Calu3 (cell line): ENCODE measurements at places on chromosomes 4 and X.

- no peak for DNase-seq
These were observed 24.6 kb downstream of the VSIG4 start for GRCh38 chrX:66015152-66015831.

DNA sequence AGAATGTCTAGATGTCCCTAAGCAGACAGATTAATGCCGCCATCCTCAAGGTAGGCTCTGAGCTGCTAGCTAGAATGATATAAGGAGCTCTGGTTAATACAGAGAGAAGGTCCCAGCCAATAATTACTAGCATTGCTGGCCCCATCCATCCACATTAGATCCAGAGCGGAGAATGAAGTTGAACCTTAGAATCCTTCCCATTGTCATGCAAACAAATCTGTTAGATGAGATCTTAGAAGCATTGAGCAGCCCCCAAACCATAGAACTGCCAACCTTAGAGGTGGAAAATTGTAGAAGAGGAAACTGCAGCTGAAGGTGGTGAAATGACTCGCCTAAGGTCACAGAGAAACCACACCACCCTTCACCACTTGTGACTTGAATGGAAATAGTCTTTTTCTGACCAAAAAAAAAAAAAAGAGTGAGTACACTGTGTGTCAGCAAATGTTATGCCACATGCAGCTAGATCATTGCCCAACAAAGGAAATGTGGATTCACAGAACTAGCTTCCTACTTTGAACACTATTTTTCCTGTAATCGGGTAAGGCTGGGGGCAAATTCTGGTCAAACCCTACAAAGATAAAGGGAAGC is 162.1 kb downstream of the SMIM20 start:
- no peak for DNase-seq

DNA sequence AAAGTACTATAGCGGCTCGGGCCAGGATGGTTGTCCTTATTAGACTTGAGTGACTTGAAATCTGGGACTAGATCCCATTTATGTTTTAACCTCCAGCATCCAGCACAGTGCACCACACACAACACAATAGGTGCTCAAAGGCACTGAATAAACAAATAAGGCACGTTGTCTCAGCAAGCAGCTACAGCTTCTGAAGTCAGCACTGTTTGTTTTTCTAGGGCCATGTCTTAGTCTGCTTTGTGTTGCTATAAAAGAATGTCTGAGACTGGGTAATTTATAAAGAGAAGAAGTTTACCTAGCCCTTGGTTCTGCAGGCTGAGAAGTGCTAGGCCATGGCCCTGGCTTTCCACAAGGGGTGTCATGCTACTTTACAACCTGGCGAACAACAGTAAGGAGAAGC is 102.1 kb upstream of the LNX1 start:
- DNase-seq, result no peak

DNA sequence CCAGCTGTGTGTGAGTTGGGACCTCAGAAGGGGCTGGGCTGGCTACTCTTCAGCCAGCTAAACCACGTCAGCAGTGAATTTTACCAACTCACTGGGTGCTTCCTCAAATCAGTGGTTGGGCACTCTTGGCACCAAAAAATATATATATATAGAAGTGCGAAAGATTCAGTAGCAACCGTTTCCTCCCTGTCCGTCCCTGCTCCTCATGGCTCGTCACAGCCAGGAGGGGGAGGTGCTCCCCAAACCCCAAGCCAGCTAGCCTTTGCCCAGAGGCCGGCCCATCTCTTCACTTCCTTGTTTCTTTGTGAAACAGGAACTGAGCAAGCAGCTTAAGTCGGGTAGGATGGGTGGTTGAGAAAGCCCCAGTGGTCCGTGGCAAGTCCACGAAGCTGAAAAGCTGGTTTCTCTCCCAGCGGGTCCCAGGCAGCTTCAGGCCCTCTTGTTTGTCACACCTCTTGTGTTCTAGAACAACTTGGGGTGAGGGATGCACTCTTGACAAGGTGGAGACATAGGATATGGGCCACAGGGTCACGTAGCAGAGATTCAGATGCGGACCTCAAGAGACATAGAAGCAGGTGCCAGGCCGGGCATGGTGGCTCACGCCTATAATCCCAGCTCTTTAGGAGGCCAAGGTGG is 6.8 kb upstream of the SASH3 start:
- DNase-seq, result no peak

GRCh38 chr4:7871356-7871755 is 68.3 kb downstream of the AFAP1 start:
- no peak for DNase-seq

DNA sequence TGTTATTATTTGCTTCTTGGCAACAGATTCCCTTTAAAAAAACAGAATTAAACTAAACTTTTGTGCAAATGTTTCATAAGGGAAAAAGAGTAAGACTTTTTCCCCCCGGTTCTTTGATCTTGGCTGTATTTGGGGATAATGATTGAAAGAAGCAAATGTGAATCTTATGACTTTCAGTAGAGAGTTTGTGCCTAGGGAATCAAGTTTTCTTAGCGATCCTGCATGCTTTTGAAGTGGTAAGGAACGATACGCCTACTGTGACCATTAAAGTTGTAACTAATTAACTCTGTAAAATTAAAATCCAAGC is 9.0 kb downstream of the ATP10D start:
- DNase-seq, result no peak

- no peak for DNase-seq
These were observed 73.0 kb downstream of the ABLIM2 start for GRCh38 chr4:8085491-8086117.

DNA sequence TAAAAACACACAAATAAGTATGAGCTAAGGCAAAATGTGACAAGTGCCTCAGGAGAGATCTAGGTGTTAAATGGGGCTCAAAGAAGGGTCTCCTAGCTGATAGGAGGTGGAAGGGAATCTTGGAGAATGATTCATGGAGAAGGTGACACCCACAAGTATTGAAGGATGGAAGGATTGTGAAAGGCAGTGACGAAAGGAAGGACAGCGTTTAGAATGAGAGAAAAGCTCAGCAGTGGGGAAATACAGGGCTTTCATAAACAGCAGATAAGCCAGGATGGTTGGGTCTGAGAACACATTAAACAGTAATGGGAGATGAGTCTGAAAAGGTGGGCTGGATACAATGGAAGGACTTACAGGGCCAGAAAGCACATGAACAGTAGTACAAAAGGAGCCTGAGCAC is 11.5 kb downstream of the ANXA5 start:
- no peak for DNase-seq

- no peak for DNase-seq
These were observed 745 bp upstream of the IQSEC2 start for GRCh38 chrX:53281963-53282695.

- DNase-seq, result no peak
These were observed 72.1 kb upstream of the ACSL1 start for GRCh38 chr4:184897895-184898294.

DNA sequence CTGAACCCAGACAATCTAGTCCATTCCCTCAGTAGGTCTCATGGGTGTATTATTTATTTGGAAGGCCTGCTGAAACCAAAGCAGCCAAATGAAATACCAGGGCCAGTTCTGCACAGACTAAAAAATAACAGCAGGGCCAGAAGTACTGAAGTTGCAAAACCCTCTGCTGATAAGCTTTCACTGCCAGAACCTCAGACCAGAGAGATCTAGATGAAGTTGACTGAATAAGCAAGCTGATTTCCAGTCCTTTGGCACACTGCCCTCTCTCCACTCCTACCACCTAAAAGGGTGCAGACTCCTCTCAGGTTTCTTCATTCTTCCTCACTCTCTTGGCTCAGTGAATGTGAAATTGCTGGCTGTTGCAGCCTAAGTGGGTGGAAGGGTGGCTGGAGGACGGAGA is 276.7 kb upstream of the KLF3 start:
- DNase-seq, result peak; percentile 49

DNA sequence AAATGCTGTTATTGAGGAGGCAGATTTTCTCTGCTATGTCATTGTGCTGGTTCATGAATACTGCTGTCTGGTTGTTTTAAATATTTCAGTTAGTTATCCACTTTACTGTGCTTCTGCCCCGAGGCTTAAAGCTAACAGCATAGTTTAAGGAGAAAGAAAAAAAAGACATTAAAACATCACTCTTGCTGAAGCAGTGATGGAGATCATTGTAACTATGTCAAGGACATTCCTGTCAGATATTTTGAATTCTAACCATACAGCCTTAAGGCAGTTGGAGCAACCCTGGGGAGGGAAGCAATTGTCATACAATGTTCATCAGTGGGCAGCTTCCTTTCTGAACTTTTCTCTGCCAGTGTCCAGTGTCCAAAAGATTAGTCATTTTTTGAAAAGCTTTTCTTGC is 199.0 kb upstream of the DDX53 start:
- no peak for DNase-seq

DNA sequence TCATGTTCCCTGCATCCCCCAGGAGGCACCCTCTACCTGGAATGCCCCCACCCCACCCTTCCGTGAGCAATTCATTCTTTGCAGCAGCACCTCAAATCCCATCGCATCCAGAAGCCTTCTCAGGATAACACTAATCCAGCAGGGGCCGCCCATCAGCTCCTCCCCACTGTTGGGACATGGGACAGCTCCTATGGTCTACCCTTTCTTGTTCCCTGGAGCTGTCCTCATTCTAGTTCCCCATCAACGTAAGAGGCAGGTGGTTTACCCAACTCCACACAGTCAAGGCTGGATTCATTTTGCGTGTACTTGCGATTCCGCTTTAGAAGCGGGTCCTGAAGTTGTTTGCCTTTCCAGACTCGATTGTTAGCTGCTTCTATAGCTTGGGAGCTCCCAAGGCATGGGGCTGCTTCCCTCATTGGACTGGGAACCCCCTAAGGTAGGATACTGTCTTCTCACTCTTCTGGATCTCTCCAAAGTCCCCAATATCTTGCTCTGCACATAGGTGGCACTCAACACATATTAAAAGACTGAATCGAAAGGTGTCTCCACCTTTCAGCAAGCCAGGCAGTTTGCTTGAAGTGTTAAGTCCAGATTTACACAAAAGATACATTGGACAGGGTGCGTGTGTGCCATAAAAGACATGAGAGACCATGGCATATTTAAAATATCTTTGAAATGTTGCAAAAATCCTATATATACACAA is 942 bp upstream of the APLN start:
- DNase-seq, result no peak

- DNase-seq, result peak; percentile 41
These were observed 89.7 kb downstream of the LRP2BP start for GRCh38 chr4:185305979-185306442.

- DNase-seq, result no peak
These were observed 8.8 kb downstream of the ADH5 start for GRCh38 chr4:99079625-99080295.

DNA sequence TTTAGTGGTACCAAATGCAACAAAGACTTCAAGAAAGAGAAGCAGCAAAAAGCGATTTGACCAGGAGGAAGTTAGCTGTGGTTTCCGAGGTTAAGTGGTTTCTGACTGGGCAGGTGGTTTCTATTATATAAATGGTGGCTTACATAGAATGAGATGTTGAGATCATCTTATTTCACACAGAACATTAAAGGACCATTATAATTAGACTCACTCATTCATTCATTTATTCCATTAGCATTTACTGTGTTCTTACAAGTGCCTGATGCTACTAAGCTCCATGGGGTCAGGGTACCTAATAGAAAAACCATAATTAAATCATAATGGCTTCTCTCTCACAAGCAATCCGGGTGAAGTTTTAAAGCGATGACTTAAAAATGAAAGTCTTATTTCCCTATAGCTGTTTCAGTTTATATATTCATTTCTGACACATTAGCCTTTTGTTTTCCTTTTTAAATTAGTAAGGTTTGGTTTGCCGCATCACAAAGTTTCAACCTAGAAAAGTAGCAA is 10.6 kb downstream of the TSPAN6 start:
- DNase-seq, result no peak

DNA sequence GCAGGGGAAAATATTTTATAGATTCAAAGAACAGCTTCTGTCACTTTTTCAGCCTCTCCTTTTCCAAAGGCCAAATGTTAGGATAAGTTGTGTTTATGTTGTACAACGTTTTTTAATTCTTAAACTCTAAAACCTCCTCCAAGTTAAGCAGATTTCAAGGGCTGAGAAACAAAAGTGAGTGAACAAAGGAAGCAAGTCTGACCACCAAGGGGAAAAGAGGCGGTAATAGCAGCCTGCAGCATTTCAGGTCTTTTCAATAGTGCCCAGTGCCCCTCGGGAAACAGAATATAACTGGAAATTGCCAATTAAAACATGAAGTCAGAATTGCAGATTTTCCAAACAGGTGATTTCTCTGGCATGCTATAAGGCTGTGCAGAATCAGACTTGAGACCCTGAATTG is 510.0 kb upstream of the HTR2C start:
- no peak for DNase-seq

- DNase-seq, result no peak
These were observed 21.6 kb downstream of the HTRA3 start for GRCh38 chr4:8291036-8291682.

- no peak for DNase-seq
These were observed 575 bp downstream of the RCHY1 start for GRCh38 chr4:75513526-75514130.

DNA sequence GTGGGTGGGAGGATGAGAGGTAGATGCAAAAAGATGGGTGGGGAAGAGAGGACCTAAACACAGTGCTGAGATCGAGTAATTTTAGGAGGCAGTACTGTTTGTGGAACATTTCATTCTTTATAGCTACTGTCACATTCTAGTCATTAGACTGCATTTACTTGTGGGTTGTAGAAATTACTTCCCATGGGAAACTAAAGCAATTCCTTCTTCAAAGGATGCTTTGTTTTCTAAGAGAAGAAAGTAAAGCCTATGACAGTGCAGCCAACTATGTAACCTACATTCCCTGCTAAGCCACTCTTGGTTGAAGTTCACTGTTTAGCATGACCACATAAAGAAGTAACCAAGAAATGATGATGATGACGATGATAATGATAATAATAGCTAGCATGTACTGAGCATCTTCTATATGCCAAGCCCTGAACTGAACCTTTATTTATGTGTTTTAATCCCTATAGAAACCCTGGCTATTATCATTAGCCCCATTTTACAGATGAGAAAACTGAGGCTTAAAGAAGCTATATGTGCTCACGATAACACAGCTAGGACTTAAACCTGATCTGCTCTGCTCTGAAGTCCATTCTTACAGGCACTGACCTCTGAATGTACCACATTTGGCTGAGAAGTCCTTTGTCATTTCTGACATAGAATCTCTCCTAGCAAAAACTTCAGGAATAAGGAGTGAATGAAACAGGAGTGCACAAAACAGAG is 114.5 kb upstream of the KIT start:
- no peak for DNase-seq

- no peak for DNase-seq
These were observed 264.8 kb downstream of the CAMK2D start for GRCh38 chr4:113496698-113497097.

DNA sequence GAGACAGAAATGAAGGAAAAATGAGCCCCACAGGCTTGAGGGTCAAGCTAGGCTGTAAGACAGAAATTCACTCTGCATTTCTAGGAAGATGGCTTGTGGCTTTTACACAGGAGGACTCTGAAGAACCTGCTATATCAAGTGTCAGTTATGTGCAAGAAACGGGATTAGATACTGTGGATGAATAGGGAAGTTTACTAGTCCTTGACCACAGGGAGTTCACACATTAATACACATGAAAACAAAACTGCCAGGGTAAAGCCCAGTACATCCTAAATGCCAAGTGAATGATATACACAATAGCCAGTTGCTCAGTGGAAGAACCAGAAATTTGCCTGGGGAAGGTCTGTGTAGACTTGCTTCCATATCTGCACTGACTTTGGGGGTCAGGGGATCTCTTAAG is 53.5 kb downstream of the TMEM131L start:
- DNase-seq, result no peak
